ENCODE measurements at places on chromosomes 2 and 18. TPM values are rescaled to one million over a fixed set of nuclear protein-coding genes. Genes with fewer than 3 reads are reported as not detected.

GRCh38 chr2:172655838-172656573 is 79.6 kb upstream of the RAPGEF4 start:
- peak; percentile 36 for DNase-seq

The SIX3 gene
- total RNA-seq = not detected

DNA sequence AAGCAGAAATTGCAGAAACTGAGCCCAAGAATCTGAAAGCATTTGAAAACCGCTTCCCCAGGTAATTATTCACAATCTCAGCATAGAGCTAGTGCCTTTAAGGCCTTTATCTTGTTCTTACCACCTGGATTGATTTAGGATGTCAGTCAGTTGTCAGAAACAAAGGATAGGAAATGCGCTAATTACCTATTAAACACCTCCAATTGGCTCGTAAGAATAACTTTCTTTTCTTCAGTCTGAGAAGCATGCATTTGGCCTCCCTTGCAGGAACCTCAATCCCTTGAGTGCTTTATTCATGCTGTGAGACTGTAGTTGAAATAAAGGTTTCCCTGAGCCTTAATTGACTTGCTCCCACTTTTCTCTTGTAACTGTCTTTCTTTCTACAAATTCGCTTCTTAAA is 400.3 kb upstream of the LRATD1 start:
- DNase-seq = no peak

- DNase-seq = no peak
These were observed 66.8 kb downstream of the EPB41L5 start for GRCh38 chr2:120079647-120080046.
